ENCODE measurements at places on chromosomes 2 and 18.
A peak's percentile ranks its signal among the peaks of the same experiment; 100 is the strongest.

GRCh38 chr2:120771781-120772208 is 36.1 kb downstream of the GLI2 start:
- DNase-seq, result no peak

DNA sequence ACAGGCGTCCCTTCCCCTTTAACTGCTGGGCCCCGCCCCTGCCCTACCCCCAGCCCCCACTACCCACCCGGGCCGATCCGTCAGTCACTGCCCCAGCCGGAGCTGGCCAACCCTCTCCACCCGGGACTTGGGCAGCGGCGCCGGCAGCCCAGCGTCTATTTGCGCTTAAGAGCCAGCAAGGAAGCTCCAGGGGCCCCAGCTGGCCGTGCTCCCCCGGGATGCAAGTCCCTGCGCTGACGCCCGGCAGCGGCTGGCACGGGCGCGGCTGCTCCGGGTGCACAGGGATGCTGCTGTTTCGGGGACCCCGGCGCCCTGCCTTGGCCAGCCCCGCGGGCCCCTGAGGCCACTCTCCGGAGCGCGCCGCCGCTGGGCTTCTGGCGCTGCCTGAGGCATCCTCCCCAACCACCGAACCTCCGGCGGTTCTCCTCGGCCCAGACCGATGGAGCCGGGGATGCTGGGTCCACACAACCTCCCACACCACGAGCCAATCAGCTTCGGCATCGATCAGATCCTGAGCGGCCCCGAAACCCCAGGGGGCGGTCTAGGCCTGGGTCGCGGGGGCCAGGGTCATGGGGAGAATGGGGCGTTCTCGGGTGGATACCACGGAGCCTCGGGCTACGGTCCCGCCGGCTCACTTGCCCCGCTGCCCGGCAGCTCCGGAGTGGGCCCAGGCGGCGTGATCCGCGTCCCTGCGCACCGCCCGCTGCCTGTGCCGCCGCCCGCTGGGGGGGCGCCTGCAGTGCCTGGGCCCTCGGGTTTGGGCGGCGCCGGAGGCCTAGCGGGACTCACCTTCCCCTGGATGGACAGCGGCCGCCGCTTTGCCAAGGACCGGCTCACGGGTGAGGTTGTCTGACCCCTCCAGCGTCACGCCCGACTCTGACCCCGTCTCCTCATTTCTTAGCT is at the start of gene TLX2:
TLX2 (plus strand) TSS at position 83 of the 903 bp plus-strand sequence; CDS start at position 440, 357 bp downstream.
- DNase-seq, result no peak

DNA sequence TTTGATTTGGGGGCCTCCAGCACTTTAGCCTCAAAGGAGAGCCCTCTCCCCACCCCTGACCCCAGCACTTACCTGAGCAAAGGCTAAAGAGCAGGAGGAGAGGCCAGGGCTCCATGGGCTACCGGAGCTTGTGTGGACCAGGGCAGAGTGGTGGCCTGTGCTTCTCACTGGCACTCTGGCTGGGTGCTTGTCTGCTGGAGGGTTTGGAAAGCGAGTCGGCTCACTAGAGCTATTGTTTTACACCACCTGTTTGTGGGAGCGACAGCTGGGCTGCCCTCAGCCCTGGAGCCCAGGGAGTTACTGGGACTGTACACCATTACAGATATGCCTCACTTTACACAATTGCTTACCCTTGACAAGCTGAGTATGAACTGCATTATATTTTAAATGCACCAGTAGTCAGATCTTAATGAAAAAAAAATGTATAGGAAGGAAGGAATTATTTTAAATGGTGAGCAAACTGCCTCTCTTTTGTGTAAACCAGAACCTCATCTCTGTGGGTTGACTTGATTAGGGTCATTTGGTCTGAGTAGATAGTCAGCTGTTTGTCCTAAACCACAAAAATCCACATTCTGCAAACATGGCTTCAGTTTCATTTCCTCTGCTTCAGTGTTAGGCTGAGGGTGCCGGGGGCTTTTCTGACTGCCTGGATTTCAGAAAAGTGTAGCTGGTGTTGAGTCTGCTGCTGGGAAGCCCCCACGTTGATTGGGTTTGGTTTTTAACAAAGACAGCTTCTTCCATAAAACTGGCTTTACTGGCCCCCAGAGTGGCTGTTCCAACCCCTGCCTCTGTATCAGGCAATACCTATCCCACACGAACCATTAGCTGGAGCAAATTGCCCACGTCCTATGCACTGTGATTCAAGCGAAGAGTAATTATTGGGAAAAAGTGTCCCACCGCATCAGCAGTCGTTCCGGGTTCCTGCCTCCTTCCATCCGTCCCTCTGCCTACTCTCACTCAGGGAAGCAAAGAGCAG is at the start of gene CHRNA1:
CHRNA1 (minus strand) TSS at position 193 of the 976 bp plus-strand sequence; CDS start at position 115, 78 bp downstream.
- no peak for DNase-seq

DNA sequence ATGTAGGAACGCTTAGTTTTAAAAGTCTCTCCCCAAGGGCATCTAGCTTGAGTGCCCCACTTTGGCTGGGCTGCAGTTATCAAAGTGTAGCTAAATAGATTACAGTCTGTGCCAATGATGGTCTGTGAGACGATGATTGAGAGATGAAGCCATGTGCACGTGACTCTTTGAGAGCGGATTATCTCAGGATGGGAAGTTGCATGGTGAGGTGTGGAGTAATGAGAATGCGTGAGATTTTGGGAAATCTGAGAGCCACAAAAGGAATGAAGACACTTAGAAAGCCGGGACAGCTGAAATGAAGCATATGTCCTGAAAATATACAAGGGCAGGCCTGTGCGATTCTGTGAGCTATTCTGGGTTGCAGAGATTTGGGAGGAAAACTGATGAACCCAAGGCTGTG is 370.0 kb downstream of the TGIF1 start:
- DNase-seq, result no peak

GRCh38 chr18:3526421-3527354 is 76.7 kb downstream of the TGIF1 start:
- DNase-seq, result no peak

GRCh38 chr2:28424799-28425463 is 32.3 kb downstream of the FOSL2 start:
- DNase-seq, result peak; percentile 47

GRCh38 chr2:199458806-199459285 is 1.1 kb upstream of the SATB2 start:
- DNase-seq, result no peak

GRCh38 chr2:96895746-96896651 is 26.1 kb upstream of the SEMA4C start:
- DNase-seq, result peak; percentile 50

DNA sequence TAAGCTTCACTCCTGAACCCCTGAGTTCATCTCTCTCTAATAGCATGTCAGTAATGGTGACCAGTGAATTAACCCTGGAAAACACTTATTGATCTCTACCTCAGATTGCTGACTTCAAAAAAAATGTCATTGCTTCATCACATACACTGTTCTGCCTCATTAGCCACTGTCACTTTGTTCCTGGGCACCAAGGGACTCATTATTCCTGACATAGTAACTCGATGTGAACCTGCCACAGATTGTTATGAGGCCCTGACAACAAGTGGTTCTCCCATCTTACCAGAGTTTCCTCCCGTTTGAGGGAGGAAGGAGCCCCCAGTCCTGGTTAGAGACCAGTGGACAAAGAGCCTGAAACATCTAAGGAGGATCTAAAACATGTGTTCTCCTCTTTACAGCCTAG is 403.3 kb upstream of the SMIM21 start:
- DNase-seq, result no peak

- DNase-seq, result no peak
Observed at GRCh38 chr2:38106405-38107094, 30.6 kb upstream of the CYP1B1 start.

DNA sequence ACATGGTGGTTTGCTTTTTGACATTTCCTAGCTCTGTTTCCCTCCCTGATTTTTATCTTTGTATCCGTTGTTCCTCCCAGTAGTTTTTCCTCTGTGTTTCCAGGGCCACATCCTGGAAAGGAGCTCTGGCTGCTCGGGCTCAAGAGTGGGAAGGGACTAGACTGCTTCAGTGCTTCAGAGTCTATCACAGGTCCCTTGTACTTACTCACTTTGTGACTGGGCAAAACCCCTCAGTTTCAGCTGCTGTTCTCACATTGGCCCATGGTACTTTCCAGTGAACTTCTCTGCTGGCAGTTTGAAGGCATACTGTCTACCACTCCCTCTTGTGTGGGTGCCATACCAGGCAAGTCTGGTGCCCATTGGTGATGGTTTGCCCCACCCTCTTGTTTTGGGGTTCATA is 7.5 kb upstream of the STAMBP start:
- no peak for DNase-seq

DNA sequence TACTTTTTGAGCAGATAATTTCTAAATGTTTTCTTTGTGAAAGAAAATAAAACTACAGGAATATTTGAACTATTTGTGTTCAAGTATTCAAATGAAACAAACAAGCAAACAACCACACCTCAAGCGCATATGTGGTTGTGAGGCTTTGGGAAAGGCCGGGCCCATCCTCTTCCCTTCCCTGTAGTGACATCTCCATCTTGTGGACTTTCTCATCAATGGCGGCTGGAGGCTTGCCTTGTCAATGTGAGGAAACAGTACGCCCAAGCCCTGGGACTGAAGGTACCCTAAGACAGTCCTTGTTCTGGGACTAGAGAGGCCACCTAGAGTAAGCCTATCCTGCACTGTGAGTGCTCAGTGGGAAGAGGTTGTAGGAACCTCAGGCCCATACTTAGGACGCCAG is 166.8 kb downstream of the TPGS2 start:
- DNase-seq, result no peak

- no peak for DNase-seq
Observed at GRCh38 chr2:172299741-172300140, 127.6 kb upstream of the ITGA6 start.

- no peak for DNase-seq
Observed at GRCh38 chr2:74048843-74049519, 64.3 kb downstream of the TET3 start.

GRCh38 chr2:142599504-142599903 is 278.0 kb upstream of the KYNU start:
- DNase-seq, result no peak

- no peak for DNase-seq
Observed at GRCh38 chr2:219434468-219434717, 250 bp upstream of the SPEG start.

- no peak for DNase-seq
Observed at GRCh38 chr2:9573013-9573720, 17.5 kb upstream of the ADAM17 start.

GRCh38 chr2:85907671-85908157 is 18.9 kb upstream of the ST3GAL5 start:
- no peak for DNase-seq

DNA sequence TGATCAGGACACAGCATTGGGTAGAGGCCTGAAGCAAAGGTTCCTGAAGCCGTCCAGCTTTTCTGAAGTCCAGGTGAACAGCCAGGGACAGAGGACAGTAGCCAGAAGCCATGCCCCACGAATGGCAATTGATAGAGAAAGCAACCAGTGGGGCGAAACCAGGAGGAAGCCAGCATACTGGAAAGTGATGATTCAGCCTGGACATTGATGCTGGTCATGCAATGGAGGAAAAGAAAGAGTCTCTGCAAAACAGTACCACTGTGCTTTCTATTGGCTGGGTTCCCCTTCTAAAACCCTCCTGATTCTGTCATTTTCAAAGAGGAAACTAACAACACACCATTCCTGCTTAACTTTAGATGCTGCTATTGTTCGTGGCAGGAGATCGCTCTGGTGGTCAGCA is 221.4 kb upstream of the EPAS1 start:
- no peak for DNase-seq

DNA sequence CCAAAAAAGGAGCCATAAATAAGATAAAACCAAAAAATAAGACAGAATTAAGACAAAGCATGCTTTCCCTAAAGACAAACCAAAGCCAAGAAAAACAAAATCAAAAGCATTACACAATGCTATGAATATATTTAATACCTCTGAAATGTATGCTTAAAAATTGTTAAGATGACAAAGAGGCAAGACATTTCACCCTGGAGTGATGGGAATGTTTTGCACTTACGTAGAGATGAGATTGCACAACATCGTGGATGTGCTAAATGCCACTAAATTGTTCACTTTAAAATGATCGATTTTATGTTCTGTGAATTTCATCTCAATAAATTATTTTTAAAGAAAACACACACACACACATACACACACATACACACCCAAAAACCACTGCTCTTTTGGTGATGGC is 386.6 kb upstream of the KLHL29 start:
- no peak for DNase-seq

- DNase-seq, result no peak
Observed at GRCh38 chr2:60413069-60413813, 140.2 kb downstream of the BCL11A start.

DNA sequence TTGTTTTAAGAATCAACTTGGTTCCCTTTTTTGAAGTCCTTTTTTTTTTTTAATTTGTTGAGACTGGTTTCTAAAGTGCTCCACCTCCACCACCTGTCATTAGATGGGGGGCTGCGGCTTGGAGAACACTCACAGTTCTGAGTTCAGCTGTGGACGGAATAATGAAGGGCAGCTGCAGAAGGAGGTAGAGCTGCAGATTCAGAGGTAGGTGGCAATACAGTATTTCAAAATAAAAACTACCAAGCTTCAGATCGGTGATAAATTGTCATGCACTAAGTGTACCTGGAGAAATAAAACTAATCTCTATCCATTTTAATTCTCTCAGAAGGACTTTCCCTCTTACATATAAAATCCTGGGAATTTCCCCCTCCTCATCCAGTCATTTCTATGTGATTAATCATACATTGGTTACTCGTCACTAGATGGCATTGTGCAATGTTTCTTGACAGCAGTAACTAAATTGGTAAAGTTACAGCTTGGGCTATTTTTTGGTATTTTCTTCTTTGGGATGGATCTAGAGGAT is 81.1 kb upstream of the SLC39A10 start:
- peak; percentile 27 for DNase-seq

- DNase-seq, result no peak
Observed at GRCh38 chr2:69549421-69549820, 94.1 kb downstream of the AAK1 start.

GRCh38 chr18:57649556-57650500 is 28.2 kb upstream of the NARS1 start:
- no peak for DNase-seq

DNA sequence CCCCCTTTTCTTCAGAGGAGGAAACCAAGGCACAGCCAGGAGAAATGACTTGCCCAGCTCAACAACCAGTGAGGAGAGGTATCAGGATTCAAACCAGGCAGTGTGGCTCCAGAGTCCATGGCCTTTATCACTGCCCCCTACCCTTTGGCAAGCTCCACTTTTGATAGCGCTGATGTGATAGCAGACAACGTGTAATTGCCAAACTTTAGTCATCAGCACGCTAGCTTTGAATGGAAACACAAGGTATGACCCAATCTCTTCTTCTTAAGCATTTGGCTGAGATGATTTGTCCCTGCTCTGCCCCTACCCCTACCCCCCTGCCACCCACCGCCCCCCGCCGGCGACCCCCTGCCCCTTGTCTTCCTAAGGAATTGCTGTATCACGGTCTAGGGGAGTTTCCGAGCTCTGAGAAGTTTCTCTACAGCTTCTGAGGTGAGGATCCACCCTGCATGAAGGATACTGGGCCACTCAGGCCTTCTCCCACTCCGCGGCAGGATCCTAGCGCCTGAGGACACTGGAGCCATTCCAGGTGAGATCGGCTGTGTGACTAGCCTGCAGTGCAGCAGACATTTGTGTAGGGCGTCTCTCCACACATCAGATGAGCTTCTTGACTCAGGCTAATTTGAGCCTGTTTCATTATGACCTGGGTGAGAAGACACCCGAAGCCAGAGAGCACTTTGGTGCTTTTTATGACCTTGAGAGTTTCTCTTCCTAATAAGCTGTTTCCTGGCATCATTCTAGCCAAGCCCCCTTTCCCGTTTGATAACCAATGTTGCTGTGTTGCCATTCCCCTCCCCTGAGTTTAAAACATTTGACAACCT is 75.1 kb upstream of the MAP4K4 start:
- no peak for DNase-seq

- peak; percentile 61 for DNase-seq
Observed at GRCh38 chr2:102367331-102367971, 11.9 kb downstream of the IL18R1 start.

All from CD4-positive, alpha-beta T cell treated with Interleukin-2 at 100 ng/mL for 4 hours (primary cell).